ENCODE measurements at places on chromosomes 1 and 21. TPM values are rescaled to one million over a fixed set of nuclear protein-coding genes. Genes with fewer than 3 reads are reported as not detected.

The ODF2L gene
- 41.7 TPM for total RNA-seq

The NADK gene
- 105 TPM for total RNA-seq

The ERMAP gene
- 31.2 TPM for total RNA-seq

The MOV10 gene
- 78.3 TPM for total RNA-seq

The FAAH gene
- 23.8 TPM for total RNA-seq

The PTAFR gene
- total RNA-seq = 7.6 TPM

The AQP10 gene
- not detected for total RNA-seq

The ENSA gene
- 229 TPM for total RNA-seq

The LINGO4 gene
- not detected for total RNA-seq

The RBP7 gene
- 0.61 TPM for total RNA-seq

The PGBD5 gene
- not detected for total RNA-seq

The HSD3B1 gene
- not detected for total RNA-seq

The TARBP1 gene
- total RNA-seq = 61.1 TPM

The CYP4A22 gene
- total RNA-seq = not detected

The PRAMEF10 gene
- not detected for total RNA-seq

The BROX gene
- total RNA-seq = 64.3 TPM

The TNN gene
- not detected for total RNA-seq

The RNF186 gene
- not detected for total RNA-seq

The COL24A1 gene
- 0.15 TPM for total RNA-seq

The LDLRAD1 gene
- 1.6 TPM for total RNA-seq

The CXADR gene
- total RNA-seq = 21.7 TPM

The DAB1 gene
- total RNA-seq = not detected

The LCE2A gene
- total RNA-seq = not detected

The IGSF21 gene
- not detected for total RNA-seq

The SLC26A9 gene
- total RNA-seq = 0.98 TPM

The CFAP107 gene
- total RNA-seq = not detected

The ERI3 gene
- total RNA-seq = 120 TPM

The TMIGD3 gene
- not detected for total RNA-seq

The DNAI4 gene
- 12.6 TPM for total RNA-seq

The CD1B gene
- total RNA-seq = not detected

The SERTAD4 gene
- total RNA-seq = 12.9 TPM

The OR2T29 gene
- not detected for total RNA-seq

The C1orf94 gene
- not detected for total RNA-seq

The TAS1R3 gene
- 0.57 TPM for total RNA-seq

The GUCA2B gene
- not detected for total RNA-seq

The MNDA gene
- not detected for total RNA-seq

The MTMR11 gene
- 18.2 TPM for total RNA-seq

The SLC9C2 gene
- not detected for total RNA-seq

The NBPF6 gene
- total RNA-seq = 0.94 TPM

The KIRREL1 gene
- 30.7 TPM for total RNA-seq

The SLC22A15 gene
- 1.8 TPM for total RNA-seq

The KRTAP13-2 gene
- total RNA-seq = not detected

Data from PC-9 (cell line).